Activated CD8-positive, alpha-beta memory T cell treated with anti-CD3 and anti-CD28 coated beads, Interleukin-2, amount 50 U/mL, for 4 hours (primary cell): ENCODE measurements at places on chromosomes 16 and 17.

DNA sequence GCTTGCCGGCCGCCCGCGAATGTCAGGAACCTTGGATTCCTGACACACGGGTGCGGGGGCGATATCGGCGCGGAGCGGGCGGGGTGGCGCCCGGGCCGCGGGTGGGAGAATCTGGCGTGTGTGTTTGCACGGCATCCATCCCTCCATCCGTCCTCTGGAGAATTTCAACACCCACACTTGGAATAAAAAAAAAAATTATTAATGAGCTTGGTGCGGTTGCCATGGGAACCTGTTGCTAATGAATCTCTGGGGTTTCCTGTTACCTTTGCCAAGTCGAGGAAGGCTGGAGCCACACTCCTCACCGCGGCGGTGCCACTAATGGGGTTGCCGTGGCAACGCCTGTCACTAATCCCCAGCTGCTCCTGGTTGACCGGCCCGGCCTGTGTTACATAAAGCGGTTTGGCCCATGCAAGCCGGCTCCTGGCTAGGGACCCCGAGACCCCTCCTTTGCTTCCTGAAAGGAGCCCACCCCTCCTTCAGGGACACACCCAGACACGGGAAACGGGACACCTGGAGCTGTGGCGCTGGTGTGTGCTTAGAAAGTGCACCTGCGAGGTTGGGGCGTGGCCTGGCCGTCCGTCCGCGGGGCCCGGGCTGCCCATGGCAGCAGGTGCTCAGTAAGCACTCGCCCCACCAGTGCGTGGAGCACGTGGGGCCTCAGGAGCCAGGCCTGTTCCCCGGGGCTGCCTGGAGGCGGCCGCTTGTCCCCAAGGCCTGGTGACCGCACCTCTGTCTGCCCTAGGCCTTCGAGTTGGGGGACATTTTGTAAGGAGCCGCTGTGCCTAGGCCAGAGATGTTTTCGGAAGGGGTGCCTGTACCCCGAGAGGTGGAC lies 14.6 kb downstream of the CACNA1H start:
- DNase-seq = no peak

DNA sequence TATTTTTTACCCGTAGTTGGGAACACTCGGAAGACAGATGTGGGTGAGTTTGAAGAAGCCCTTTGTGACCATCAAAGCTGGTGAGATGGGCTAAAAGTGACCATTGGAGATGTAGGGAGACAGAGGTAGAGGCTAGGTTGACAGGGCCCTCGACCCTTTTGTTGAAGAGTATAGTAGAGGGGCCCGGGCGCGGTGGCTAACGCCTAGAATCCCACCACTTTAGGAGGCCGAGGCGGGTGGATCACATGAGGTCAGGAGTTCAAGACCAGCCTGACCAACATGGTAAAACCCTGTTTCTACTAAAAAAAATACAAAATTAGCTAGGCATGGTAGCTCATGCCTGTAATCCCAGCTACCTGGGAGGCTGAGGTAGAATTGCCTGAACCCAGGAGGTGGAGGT lies 16.2 kb upstream of the NFATC3 start:
- DNase-seq = no peak

DNA sequence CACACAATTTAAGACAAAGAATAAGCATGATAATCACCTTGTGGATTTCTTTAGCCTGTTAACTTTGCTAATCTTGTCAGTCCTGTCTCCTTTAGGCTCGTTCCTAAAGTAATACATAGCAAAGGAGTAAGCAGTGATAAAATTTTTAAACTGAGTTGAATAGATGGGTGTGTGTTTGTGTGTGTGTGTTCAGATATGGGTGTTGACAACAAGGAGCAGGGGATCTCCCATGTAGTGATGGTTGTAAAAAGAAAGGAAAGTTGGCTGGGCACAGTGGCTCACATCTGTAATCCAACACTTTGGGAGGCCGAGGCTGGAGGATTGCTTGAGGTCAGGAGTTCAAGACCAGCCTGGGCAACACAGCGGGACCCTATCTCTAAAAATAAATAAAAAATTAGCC lies 44.6 kb upstream of the KCNJ2 start:
- DNase-seq = no peak

DNA sequence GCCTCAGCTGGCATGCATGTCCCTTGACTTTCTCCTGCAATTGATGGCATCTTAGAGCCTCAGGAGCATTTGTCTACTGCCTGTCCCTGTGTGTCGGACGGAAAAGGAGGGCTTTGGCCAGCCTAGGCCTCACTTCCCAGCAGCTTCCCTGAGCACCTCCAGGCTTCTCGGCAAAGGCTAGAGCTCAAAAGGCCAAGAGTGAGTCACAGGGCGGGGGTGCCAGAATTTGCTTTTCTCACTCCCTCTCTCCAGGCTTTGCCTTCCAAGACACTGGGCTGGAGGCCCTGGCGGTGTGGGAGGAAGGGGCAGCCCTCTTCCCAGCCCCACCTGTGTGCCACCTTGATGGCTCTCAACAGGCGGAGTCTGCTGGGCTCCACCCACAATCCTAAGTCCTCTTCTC lies 107.3 kb upstream of the MAF start:
- DNase-seq = no peak

DNA sequence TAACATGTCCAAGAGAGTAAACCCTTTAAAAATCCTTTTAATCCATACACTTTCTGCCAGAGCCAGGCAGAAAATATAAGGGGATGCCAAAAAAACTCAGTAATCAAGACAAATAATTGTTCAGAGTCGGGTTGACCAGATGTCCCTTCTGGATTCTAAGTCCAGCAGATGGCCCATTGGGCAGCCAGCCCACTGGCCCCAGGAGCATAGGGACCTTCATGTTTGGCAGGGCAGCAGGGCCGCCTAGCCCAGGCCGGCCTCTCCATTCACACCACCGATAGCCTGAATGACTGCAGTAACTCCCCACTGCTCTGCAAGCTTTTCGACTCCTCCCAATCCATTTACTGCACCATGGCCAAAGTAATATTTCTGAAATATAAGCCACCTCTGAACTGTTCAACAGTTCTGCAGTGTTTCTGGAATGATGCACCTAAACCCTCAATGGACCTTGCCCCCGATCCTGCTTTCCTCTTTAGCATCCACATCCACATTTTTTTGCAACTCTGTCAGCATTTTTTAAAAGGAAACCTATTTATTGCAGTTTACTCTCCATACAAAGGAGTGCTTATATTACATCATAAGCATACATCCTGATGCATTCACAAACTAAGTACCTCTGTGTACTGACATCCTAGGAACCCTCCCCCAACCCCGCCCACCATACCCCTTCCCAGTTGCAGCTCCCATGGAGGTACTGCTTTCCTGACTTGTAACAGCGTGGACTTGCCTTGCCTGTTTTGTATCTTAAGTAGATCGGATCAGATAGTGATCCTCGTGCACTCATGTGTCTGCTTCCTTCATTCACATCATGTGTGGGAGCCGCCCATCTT lies 46.4 kb downstream of the LDHD start:
- no peak for DNase-seq

DNA sequence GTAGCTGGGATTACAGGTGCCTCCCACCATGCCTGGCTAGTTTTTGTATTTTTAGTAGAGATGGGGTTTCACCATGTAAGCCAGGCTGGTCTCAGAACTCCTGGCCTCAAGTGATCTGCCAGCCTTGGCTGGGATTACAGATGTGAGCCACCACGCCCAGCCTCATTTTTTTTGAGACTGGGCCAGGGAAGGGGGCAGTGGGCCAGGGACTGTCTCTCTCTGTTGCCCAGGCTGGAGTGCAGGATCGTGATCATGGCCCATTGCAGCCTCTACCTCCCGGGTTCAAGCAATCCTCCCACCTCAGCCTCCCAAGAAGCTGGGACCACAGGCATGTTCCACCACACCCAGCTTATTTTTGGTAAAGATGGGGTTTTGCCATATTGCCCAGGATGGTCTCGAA lies 16.0 kb downstream of the RSL1D1 start:
- no peak for DNase-seq

DNA sequence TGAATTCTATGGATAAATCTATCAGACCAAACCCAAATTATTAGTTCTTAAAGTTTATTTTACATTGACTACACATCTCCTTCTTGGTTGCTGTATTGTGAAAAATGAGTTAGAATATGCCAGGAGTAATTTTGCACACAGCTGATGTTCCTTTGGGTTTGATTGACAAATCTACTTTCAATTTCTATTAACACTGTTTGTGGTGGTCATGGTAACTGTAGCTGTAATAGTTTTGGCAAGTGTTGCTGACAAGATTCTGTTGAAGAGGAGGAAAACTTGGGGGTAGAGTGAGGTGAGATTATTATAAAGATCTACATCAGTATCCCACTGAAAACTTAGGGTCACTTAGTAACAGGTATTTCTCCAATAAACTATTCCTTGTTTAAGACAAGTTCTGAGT lies 30.3 kb downstream of the MRTFB start:
- no peak for DNase-seq

- DNase-seq = no peak
Observed at GRCh38 chr17:1031711-1032110, 34.8 kb downstream of the TIMM22 start.

DNA sequence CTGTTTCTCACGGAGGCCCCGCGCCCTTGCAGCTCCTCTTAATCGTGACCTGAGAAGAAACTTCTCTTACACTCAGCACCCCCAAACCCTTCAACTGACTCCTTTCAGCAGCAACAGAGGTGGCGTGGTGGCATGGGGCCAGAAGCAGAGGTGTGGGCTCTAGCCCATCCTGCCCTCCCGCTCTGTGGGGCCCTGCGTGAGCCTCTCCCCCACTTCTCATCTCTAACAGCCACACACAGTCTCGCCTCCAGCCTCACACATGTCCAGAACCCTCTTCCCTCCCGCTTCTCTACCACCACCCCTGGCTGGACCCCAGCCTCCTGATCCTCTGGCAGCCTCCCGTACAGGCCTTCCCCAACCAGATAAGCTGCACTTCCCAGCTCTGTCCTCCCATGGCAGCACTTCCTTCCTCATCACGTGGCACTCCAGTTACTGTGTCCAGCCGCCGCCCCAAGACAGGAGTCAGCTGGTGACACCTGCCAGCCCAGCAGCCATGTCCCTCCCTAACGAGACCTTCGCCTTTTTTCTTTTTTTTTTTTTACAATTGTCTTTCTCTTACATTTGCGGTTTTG lies 30.5 kb downstream of the NSMCE1 start:
- DNase-seq = peak; percentile 49

DNA sequence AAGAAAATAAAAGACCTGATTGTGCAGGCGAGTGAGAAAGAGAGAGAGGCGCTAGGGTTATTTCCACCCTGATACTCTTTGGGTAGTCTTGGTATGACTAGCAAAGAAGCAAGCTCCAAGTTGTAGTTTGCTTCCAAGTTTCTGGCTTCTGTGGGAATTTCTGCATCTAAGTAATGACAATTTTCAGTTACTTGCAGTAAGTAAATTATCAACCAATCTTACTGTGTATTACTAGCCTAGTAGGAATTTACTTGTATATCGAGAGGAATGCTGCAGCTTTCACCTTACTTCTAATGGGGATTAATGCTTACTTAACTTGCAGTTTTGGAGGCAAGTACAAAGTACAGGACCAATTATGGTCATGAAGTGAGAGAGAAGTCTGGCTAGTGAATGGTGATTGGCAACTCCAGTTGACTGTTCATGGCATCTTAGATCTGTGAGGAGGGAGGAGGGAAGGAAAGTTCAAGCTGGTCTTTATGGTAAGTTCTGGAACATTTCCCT lies 31.9 kb downstream of the TENT4B start:
- DNase-seq = no peak

DNA sequence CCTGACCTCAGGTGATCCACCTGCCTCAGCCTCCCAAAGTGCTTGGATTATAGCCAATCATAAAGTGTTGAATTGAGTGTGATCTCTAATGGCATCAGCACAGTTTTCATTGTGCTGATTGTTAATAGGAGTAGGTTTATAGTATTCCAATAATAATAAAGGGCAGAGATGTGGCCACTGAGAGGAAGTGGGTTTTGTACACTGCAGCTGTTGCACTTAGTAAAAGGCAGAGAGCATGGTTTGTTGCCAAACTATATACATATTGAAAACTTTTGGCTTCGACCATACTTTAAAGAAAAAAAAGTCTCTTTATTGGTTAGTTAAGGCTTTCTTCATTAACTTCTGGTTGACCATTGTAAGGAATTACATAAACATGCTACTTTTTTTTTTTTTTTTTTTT lies 185.9 kb downstream of the CDK5R1 start:
- DNase-seq = no peak

GRCh38 chr17:1153795-1154546 lies 25.8 kb downstream of the ABR start:
- no peak for DNase-seq

GRCh38 chr16:15521390-15521757 lies 87.0 kb downstream of the BMERB1 start:
- DNase-seq = no peak

DNA sequence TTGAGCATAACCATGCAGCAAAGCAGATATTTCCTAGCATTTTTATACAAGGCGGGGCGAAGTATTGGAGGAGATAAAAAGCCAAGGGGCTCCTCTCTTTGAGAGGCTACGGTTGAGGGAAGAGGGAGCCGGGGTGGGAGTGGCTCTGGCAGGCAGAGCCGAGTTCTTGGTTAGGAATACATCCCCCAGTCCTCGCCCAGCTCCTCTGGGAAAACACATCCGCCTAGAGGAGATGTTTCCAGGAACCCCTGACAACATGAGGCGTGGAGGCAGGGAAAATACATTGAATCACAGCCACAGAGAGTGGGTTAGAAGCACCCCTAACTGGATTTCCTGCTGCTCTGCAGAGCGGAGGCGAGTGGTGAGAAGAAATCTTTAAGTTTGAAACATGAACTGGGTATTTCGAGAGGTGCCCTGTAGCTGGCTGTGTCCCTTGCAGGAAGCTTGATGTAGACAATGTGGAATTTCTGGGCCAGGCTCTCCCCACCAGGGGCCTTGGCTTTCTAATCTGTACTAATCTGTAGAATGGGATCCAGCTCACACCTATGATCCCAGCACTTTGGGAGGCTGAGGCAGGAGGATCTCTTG lies 27.3 kb downstream of the TTYH2 start:
- no peak for DNase-seq

DNA sequence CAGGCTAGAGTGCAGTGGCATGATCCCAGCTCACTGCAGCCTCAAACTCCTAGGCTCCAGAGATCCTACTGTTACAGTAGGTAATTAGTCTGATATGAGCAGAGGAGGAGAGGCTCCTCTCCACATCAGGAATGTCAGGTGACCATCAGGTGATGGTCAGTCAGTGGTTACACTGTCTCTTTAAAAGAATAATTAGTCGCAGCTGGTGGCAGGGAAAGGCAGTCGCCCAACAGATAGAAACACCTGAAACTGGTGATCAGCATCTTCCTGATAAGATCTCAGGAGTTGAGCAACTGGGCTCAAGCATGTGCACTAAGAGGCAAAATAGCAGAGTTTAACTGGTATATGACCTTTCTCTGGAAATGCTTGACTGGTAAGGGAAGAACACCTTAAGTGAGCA lies 21.5 kb upstream of the ABCA5 start:
- no peak for DNase-seq
